Stimulated activated CD4-positive, alpha-beta T cell treated with anti-CD3 and anti-CD28 coated beads, Interleukin-1b, Interleukin-23, amount 100 ng/mL, for 1 hour (primary cell): ENCODE measurements at places on chromosomes 12 and 14.

- no peak for DNase-seq
These were observed 4.5 kb downstream of the RPS26 start for GRCh38 chr12:56046027-56046780.

GRCh38 chr14:74947353-74948227, 7.8 kb downstream of the PGF start:
- no peak for DNase-seq

- DNase-seq, result no peak
These were observed 112.3 kb downstream of the ZFP36L1 start for GRCh38 chr14:68680541-68681051.

- no peak for DNase-seq
These were observed 4.0 kb upstream of the CNTN1 start for GRCh38 chr12:40688085-40688725.

- no peak for DNase-seq
These were observed 471 bp downstream of the XPOT start for GRCh38 chr12:64404470-64405256.

- no peak for DNase-seq
These were observed 28.8 kb downstream of the HOXC4 start for GRCh38 chr12:54082397-54082892.

GRCh38 chr12:68481181-68481941, 129.3 kb upstream of the RAP1B start:
- no peak for DNase-seq

GRCh38 chr12:95646781-95647190, 95.5 kb upstream of the USP44 start:
- DNase-seq, result no peak

- DNase-seq, result no peak
These were observed 135.1 kb downstream of the TMEM30B start for GRCh38 chr14:61145903-61146481.

DNA sequence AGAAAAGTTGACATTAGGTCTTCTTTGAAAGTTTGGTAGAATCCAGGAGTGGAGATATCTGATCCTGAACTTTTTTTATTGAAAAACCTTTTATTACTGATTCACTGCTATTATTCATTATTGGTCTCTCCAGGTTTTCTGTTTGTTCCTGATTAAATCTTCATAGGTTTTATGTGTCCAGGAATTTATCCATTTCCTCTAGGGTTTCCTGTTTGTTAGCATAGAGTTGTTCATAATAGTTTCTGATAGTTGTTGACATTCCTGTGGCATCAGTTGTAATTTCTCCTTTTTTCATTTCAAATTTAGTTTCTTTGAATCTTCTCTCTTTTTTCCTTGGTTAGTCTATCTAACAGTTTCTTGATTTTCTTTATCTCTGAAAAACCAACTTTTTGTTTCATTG, 370.3 kb downstream of the SLC6A15 start:
- no peak for DNase-seq

GRCh38 chr12:45342848-45343247, 127.0 kb downstream of the ANO6 start:
- DNase-seq, result no peak

GRCh38 chr12:108940138-108940537, 60.2 kb downstream of the DAO start:
- DNase-seq, result no peak

DNA sequence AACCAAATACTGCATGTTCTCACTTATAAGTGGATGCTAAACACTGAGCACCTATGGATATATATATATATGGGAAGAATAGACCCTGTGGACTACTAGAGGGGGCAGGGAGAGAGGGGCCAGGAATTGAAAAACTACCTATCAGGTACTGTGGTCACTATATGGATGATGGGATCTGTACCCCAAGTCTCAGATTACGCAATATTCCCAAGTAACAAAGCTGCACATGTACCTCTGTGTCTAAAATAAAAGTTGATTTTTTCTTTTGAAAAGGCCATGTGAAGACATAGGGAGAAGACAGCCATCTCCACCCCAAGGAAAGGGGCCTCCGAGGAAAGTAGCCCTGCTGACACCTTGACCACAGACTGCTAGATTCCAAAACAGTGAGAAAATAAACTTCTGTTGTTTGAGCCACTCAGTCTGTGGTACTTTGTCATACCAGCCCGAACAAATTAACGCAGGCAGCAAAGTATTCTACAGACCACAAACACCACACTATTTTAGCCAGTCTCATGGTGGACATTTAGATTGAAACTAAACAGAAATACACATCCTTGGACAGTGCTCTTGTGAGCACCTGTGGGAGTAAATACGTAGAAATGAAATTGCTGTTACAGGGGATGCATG, 197.1 kb downstream of the EFCAB11 start:
- no peak for DNase-seq

GRCh38 chr12:2294651-2295475, 242.1 kb downstream of the CACNA1C start:
- DNase-seq, result no peak

DNA sequence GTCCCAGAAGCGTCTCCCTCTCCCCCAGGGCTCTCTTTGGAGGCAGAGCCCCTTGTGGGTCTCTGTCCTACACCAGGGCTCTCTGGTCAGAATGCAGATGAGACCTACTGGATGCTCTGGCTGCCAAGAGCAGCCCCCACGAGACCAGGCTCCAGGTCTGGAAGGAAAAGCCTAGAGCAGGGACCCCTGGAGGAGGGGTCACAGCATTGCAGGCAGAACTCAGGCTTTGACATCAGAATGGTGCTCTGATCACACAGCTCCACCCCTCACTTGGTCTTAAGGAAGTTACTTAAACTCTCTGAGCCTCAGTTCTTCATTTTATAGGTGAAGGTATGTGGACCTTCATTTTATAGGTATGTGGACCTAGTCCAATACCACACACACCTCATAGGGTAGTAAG, 83.1 kb downstream of the ARL6IP4 start:
- DNase-seq, result no peak

DNA sequence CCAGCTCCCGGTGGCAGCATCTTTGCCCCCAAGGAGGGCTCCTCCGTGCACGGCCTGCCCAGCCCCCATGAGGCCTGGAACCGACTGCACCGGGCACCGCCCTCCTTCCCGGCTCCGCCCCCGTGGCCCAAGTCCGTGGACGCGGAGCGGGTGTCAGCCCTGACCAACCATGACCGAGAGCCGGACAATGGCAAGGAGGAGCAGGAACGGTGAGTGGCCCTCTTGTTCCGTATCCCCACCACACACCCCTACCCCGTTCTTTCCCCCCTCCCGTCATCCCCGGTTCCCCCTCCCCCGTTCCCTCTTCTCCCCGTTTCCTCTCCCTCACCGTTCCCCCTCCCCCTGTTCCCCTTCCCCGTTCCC, 28.3 kb downstream of the LRCOL1 start:
- DNase-seq, result no peak

- no peak for DNase-seq
These were observed 96.8 kb downstream of the PIK3C2G start for GRCh38 chr12:18358077-18358476.

DNA sequence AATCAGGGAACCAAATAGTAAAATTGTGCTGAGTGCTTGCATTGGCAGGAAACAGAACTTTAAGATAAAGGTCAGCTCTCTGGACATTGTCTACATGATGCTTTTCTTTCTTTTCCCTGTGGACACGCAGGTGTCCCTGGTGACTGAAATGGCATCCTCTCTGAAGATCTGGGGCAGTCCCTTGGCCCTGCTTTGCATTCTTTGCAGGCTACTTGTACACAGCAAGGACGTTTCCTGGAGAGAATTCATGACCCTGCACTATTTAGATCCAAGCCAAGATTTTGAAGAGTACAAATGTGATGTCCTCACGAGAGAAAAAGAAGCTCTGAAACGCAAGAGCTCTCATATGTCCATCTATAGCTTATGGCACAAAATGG, 11.3 kb upstream of the EDDM3A start:
- no peak for DNase-seq

DNA sequence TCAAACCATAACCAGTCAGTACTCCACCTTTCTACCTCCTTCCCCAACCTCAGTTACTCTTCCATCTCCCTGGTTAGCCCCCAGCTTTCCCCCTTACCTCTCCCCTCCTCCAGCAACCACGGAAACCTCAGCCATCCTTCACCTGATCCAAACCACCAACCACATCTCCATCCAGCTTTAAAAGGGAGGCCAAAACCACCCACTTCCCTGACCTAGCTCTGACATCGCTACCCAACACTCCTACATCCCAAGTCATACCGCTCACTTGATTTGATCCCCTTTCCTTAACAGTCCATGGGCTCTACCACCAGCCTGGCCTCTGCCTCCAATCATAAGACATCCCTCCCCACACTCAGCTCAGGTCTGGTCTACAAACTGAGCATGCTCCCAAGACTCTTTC, 1.5 kb downstream of the RAB35 start:
- DNase-seq, result no peak

DNA sequence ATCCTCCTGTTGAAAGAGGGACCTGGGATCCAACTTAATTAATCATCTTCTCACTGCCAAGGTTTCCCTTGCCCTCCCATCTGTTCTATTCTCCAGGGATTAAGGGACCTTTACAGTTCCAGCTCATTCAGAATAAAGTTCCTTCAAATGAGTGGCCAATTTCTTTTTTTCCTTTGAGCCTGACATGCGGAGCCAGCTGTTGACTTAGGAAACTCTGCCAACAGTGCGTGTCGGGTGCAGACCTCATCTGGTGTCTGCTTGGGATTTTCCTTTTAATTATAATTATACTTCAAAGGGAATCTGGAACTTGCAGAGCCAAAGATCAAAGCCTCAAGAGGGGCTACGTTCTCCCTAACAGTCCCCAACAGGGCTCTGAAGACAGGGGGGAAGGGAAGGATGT, 64.8 kb downstream of the CCDC60 start:
- no peak for DNase-seq

DNA sequence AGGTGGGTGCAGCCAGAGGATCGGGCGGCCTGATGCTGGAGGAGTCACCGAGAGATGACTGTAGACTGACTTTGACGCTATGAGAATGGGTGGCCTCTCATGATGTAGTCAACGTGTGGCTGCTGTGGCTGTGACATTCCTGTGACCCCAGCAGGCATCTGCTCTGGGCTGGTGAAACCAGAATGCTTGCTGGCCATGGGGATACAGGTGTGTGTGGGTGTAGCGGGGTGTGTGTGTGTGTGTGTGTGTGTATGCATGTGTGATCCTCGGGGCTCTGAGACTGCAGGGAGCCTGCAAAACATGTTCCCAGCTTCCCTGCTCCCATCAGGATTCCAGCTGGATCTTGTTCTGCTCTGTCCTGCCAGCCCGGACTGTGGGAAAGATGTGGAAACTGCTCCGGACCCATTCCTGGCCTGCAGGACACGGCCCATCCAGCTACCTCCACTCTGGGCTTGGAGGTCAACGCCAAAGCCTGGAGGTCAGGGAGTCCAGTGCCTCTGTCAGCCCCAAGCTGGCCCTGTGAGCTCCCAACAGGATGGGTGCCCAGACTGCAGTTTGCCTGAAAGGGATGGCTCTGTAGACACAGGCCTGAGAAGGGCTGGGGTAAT, 18.8 kb upstream of the HHIPL1 start:
- DNase-seq, result no peak

DNA sequence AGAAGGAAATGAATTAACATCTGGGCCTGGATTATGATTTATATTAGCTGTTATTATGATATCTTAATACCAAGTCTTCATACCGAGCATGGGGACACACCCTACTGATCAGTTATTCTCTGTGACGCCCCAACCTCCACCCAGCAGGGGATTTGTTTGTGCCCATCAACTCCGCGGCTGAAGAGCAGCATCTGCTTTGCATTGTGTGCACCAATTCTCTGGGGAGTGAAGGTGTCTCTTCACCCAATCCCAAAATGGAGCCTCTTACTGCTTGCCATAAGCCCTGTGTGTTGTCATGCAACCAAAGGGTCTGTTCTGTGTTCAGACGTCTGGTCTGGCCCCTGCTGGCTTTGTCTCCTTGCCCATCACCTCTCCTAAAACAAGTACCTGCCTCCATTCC, 25.4 kb downstream of the DHRS2 start:
- DNase-seq, result no peak

DNA sequence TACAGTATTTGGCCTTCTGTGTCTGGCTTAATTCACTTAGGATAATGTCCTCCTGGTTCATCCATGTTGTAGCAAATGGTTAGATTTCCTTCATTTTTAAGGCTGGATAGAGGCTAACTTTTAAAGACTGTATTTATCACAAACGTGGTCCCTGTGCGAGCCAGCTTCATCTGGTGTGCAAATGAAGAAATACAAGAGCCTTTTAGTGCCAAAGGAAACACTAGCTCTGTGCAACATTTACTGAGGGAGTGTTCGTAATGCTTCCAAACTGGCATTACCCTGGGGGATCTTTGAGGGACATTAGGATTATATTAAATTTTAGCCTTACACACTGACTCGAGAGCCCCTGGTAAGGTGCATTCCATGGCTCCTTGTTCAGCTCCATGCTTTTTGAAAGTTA, 43.0 kb upstream of the SLC38A2 start:
- no peak for DNase-seq

DNA sequence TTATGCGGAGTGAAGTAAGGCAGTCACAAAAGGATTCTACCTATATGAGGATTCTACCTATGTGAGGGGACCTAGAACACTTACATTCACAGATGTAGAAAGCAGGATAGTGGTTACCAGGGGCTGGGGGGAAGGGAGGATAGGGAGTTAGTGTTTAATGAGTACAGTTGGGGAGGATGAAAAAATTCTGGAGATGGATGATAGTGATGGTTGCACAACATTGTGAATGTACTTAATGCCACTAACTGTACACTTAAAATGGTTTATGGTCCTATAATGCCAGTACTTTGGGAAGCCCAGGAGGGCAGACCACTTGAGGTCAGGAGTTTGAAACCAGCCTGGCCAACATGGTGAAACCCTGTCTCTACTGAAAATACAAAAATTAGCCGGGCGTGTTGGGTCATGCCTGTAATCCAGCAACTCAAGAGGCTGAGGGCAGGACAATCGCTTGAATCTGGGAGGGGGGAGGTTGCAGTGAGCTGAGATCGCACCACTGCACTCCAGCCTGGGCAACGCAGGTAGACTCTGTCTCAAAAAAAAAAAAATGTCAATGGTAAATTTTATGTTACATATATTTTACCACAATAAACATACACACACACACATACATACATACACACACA, 25.4 kb downstream of the SVOP start:
- no peak for DNase-seq

DNA sequence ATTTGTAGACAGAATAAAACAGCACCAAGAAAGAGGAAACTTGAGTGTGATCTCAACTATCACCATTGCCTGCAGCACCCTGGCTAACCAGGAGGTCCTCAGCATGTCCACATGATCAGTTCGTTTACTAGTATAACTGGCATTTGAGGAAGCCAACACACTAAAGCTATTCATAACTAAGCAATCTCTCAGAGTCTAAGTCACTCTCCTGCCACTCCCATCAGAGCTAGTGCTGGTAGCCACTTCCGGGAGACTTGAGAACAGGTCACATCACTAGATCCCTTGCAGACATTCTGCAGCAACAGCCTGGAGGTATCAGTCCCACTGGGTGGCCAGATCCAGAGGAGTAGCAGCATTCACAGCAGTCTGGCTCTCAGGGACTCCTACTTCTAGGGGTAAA, 352.9 kb upstream of the OR4E1 start:
- no peak for DNase-seq

- no peak for DNase-seq
These were observed 1.6 kb downstream of the LTA4H start for GRCh38 chr12:96033549-96034389.

- no peak for DNase-seq
These were observed 2.5 kb upstream of the RNASE13 start for GRCh38 chr14:21037156-21037555.

GRCh38 chr12:69339999-69340398, 8.2 kb upstream of the LYZ start:
- no peak for DNase-seq

- DNase-seq, result no peak
These were observed 79.4 kb downstream of the FBXL14 start for GRCh38 chr12:1515010-1515409.

- DNase-seq, result no peak
These were observed 71.3 kb downstream of the PRIMA1 start for GRCh38 chr14:93716746-93717667.
